Kasumi-1 (cell line): ENCODE measurements at places on chromosomes 2 and 18.

DNA sequence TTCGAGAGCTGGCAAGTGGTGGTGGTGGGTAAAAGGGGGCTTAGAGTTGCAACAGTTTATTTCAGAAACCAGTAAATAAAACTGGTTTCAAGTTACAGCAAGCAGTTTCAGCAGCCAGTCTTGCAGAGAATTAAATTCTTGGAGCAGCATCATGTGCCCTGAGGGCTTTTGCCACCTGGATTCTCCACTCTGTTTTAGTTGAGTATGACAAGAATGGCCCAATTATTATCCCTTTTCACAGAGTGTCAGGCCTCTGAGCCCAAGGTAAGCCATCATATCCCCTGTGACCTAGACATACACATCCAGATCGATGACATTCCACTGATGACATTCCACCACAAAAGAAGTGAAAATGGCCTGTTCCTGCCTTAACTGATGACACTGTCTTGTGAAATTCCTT lies 72.8 kb upstream of the FANCL start:
- DNase-seq: no peak

GRCh38 chr18:272650-273049 lies 4.8 kb upstream of the THOC1 start:
- no peak for DNase-seq

GRCh38 chr2:240465765-240466578 lies 30.5 kb downstream of the GPC1 start:
- DNase-seq: no peak

GRCh38 chr2:74690571-74690970 lies 36.5 kb downstream of the SEMA4F start:
- peak; percentile 79 for DNase-seq

- DNase-seq: no peak
Measured at GRCh38 chr2:168525716-168526446, 69.8 kb downstream of the CERS6 start.

- DNase-seq: no peak
Measured at GRCh38 chr2:137185378-137186078, 420.2 kb downstream of the THSD7B start.

DNA sequence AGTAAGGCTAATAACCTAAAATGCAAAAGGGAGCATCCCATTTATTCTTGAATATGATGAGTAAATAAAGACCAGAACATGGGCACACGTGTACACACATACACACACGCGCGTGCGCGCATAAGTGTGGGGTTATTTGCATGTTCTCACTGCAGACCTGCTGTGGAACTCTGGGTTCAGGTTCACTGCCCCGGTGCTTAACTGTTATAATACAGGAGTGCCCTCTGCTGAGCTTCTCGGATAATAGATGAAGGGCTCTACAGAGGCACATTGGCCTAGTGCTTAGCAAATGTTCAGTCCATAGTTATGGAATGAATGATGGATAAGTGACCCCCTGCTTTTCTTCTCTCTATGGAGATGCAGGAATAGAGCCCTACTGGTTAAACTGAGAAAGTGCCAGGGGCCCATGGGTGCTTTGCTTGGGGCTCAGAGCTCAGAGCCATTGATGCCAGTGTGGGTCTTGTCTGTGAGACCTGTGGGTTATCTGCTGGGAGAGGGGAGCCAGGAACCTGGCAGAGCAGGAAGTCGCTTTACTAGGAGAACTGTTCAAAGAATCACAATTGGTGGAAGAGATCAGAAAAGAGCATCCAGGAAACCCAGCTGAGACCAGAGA lies 3.6 kb upstream of the ARL4C start:
- no peak for DNase-seq

GRCh38 chr2:155703048-155703447 lies 629.5 kb downstream of the NR4A2 start:
- DNase-seq: no peak

DNA sequence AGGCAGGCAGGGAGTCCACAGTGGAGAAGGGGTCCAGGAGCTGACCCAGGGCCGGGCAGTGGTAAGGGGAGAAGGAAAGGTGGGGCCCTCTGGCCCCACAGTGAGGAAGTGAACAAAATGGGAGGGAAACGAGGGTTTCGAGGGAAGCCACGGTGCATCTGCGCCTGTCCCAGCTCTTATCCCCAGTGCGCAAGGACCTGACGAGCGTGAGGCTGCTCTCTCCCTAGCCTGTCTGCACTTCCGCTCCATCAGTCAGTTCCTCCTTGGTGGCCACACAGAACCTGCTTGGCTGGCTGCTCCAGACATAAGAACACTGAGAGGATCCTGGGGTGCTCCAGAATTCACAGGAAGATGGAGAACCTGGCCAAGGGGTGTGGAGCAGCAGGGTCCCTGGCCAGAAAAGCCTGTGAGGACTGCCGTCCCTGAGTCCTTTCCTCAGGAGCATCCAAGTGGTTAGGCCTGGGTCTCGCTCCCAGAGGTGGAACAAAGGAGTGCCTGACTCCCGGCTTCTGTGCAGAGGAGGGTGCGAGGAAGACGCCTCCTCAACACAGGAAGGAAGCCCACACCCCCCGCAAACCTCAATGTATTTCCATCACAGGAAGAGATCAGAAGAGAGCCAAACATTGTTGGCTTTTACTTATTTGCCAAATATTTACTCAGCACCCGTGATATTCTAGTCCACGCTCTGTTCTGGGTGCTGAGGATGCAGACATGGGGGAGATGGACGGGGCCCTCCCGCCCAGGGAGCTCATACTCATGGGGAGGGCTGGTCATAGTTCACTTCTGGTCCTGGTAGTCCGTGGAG lies 43.7 kb upstream of the SEMA4C start:
- peak; percentile 95 for DNase-seq

DNA sequence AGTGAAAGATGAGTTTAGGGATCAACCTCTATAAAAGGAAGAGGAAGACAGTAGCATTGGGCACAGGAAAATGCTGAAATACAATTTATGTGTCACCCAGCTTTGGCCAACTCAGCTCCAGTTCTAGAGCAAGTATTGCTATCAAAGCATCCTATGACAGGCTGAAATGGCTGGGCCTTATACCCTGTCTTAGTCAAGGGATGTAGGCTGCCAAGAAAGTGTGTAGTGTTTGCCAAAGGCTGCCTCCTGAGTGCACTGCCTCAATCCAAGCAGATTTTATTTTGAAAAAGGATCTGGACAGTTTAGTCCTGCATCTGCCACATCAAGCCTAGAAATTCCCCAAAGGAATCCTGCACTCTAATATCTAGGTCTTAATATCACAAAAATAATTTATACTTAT lies 359.9 kb upstream of the ZC3H15 start:
- no peak for DNase-seq

DNA sequence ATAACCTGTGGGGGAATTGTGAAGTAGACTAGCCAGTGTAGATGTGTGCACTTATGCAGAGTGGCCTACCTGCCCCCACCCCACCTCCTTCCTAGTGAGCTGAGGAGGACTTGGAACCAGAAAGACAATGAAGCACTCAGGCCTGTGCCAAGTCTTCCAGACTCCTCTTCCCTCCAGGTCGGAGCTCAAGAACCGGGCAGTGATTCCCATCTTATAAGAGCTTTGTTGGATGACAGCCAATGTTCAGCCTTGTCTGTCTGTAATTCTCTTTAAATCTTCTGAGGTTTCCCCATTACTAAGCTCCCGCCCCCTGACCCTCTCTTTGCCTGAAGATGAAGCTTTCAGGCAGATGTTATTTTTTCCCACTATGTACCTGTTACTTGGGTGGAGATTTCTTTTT lies 121.0 kb downstream of the SMAD2 start:
- DNase-seq: no peak

DNA sequence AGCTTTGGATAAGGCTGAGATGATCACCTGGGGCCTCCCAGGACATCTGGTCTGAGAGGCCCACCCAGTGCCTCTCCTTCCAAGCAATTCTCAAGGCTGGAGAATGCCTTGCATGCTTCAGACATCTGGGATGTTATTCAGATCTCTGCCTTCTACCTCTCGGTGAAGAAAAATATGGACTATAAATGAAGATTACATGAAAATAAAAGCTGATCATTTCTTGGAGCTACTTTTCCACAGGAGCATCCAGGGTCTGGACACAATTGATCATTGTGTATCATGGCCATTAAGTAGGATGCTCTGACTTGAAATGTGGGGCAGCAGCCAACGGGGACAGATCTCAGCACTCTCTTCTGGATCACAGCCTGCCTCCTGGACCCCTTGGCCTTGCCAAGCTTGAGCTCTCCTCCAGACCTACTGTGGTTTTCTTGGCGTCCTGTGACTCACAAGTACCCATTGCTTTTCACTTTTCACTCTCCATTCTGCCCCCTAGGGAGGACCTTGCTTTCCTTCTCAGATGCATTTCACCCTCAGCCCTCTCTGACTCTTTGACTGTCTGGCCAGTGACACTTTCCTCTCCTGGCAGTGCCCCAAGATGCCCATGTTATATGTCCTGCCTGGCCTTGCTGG lies 203.1 kb downstream of the INSIG2 start:
- DNase-seq: no peak

- no peak for DNase-seq
Measured at GRCh38 chr2:20313659-20314058, 37.0 kb downstream of the PUM2 start.

GRCh38 chr2:224134003-224134734 lies 95.1 kb upstream of the SERPINE2 start:
- DNase-seq: no peak

DNA sequence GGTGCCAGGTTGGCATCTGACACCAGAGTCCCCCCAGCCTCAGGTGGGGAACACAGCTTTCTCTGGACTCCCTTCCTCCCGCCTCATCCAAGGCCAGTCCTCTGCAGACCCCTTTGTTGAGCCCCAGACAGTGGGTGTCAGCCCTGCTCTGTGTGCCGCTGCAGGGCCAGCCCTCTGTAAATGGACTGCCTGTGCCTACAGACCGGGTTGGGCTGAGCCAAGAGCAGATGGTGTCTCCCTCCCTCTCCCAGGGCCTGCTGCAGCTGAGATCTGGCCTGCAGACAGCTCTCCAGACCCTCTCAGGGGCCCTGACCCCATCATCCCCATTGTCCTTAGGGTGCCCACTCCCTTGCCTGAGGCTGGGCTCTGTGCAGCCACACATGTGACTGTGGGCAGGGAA lies 160.8 kb downstream of the KLHL29 start:
- DNase-seq: no peak

DNA sequence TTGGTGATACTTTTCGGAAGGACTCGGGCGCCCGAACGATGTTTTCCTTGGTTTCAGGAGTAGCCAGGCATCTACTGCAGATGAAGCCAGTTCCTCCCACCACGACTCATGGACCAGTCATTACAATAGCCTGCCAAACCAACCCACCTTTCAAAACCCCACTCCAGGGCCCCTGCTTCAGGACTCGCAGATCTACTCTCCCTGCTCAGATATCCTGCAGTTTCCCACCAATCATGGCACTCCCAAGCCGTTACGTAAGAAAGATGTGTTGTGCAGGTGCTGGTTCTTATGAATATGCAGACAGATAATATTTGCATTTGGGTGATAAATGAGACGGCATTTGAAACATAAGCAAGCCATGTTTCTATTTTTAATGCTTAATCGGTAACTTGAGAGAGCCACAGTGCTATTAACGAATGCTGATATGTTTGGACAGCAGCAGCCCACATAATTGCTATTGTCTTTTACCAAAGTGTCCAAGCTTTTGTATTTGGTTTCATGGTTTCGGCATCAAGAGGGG lies 3.5 kb upstream of the CYS1 start:
- DNase-seq: no peak

DNA sequence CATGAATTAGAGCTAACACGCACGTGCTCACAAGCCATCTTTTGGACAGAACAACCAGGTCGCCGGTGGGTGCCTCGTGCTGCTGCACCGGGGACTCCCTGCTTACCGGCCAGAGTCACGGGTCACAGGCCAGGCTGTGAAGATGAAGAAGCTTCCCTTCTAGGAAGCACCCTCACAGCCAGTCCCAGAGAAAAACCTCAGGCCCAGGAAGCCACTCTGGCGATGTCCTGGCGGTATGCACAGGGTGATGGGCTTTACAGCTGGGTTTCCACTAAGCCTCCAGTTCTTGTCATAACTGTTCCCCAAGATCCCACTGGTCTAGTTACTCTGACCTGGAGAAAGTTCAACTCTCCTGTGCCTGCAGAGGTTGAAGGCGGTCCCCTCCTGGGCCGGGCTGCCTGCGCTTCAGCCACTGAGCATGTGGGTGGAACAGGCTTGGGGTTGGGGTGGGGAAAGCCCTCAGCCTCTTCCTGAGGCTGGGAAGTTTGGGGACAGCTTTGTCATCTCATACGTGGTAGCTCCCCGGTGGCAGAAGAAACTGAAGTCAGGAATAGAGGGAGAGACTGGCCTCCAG lies 15.2 kb upstream of the DIS3L2 start:
- DNase-seq: no peak

- no peak for DNase-seq
Measured at GRCh38 chr2:220002251-220002650, 374.8 kb downstream of the SLC4A3 start.

- no peak for DNase-seq
Measured at GRCh38 chr2:150296770-150297546, 190.5 kb downstream of the RND3 start.

- no peak for DNase-seq
Measured at GRCh38 chr18:50734342-50734741, 85.5 kb downstream of the MRO start.

GRCh38 chr2:8452979-8453903 lies 228.6 kb upstream of the ID2 start:
- DNase-seq: no peak

- DNase-seq: no peak
Measured at GRCh38 chr18:77373730-77374445, 124.2 kb downstream of the GALR1 start.

- DNase-seq: no peak
Measured at GRCh38 chr2:102193074-102193473, 6.3 kb downstream of the IL1RL2 start.
